Panc1 (cell line): ENCODE measurements at places on chromosomes 12 and 14. TPM values are rescaled to one million over a fixed set of nuclear protein-coding genes. Genes with fewer than 3 reads are reported as not detected.

Gene PIK3C2G
- total RNA-seq: not detected

Gene STYK1
- 0.85 TPM for total RNA-seq

Gene FMNL3
- total RNA-seq: 25.7 TPM

Gene POTEM
- not detected for total RNA-seq

Gene KRT2
- 0.33 TPM for total RNA-seq

Gene NAA25
- total RNA-seq: 32.2 TPM

Gene ETFBKMT
- 1.5 TPM for total RNA-seq

Gene FITM1
- 0.46 TPM for total RNA-seq

Gene BDKRB2
- total RNA-seq: 0.05 TPM
